ENCODE measurements at places on chromosomes 16 and 17.

- DNase-seq, result no peak
These were observed 1.5 kb upstream of the ZNF764 start for GRCh38 chr16:30559690-30560089.

DNA sequence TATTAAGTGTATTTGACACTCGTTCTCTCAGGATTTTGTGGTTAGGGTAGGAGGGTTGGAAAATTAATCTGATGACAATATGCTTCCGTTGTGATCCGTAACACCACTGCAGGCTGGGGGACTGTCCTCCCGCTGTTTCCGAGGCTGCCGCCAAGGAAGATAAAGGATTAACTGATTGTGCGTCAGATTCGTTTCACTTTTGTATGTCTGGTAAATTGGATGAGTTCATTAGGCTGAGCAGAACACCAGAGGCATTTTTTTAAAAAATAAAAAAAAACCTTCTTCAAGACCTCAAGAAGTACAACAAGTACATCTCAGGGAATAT, 486.7 kb upstream of the SALL1 start:
- DNase-seq, result no peak

DNA sequence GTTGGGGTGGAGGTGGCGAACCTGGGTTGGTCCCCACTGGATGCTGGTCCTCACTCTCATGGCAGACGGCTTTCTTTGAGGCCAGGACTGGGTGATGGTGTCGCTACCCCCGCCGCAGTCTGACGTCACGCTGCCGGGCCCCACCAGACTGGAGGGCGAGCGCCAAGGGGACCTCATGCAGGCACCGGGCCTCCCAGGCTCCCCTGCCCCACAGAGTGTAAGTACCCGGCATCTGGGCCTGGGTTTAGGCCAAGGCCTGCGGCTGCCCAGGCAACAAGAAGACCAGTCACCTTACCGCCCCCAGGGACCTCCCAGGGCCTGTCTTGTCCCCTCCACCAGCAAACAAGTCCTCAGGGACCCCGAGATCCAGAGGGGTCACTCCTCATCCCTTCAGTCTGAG, 17.7 kb downstream of the FOXN1 start:
- DNase-seq, result no peak

- DNase-seq, result no peak
These were observed 25.1 kb upstream of the TMC7 start for GRCh38 chr16:18958621-18959029.

DNA sequence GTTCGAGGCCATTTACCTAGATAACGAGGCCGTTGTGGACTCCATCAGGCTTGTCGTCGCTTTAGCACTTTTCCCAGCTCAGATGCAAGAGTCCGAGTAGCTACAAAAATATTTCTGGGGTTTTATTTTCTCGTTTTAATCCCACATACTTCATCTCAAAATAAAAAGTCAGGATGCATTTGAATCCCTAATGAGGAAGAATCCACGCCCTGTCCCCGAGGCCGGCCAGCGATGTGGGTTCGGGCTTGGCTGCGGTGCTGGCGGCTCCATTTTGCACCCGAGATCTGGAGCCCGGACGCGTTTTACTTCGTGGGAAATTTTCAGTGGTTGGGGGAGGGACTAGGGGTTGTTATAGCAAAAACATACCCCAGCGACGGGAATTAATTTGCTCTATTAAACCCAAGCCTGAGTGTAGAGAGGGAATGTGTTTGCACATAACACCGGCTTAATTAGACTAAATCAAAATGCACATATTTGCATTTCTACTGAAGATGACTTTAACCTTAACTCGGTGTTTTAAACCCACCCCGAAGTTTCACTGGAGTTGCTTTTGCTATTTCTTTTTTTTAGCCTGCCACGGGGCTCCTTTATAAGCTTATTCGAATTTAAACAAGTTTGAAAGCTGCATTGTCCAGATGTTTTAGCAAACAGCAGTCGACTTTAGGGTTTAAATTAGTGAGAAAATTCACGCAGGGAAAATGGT, 4.8 kb downstream of the IRX5 start:
- DNase-seq, result no peak

GRCh38 chr17:13775450-13775849, 173.7 kb upstream of the HS3ST3A1 start:
- DNase-seq, result no peak

- no peak for DNase-seq
These were observed at the start of gene HS3ST4 for GRCh38 chr16:25691519-25692091. Gene HS3ST4 (plus strand): TSS chr16:25691959.

DNA sequence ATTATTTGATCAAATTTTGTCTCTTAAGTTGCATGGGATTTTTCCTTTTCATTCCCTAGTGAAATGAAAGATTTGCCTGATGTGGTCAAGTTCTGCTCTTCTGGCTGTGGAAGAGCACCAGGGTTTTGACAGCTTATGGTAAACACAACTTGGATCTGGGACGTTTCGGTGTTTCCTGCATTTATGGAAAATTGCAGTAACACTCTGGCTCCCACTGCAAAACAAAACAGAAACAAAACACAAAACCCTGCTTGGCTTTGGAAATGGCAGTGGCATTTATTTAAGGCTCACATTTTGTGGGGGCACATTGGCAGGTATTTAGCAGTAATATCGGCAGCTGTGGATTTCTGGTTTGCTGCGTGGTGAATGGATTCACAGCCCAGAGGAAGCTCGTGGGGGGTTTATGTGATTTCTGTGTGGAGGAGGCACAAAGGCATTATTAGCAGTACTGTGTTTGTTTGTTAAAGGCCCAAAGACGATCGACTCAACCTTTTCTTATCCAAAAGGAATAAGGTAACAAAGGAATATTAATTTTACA, 377.8 kb downstream of the SNX29 start:
- no peak for DNase-seq

DNA sequence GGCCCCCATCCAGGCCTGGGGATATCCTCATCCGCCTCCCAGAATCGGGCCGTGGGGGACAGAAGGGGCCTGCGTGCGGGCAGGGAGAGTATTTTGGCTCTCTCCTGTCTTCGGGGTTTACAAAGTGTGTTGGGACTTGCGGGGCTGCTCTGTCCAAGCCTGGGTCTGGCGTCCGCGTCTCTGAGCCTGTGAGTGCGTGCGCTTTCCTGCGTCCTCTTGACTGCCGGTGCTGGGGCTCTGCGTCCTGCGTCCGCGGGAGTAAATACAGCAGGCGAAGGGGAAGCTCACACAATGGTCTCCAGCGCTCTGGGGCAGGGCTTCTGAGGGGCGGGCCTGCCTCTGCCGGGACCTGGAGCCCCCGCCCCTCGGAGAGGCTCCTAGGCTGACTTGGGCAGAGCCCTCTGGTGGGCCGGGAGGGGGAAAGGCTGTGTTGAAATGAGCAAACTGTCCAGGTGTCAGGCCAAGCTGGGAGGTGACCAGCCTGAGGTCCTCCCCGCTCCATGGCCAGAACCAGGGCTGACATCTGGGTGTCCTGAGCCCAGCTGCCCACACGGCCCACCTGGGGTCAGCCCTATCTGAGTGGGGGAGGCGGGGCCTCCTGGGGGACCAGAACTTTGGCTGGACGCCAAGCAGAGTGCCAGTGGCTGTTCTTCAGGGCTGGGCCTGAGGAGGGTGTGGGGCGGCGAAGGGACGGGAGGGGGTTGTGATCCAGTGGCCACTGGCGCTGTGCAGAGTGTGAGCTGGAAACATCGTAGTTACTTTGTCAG, 233.6 kb downstream of the SEC14L1 start:
- no peak for DNase-seq

- no peak for DNase-seq
These were observed 81.8 kb upstream of the CCL2 start for GRCh38 chr17:34173241-34173640.

- no peak for DNase-seq
These were observed 139.5 kb downstream of the CMIP start for GRCh38 chr16:81583893-81584631.

GRCh38 chr16:52773026-52773425, 226.1 kb upstream of the TOX3 start:
- no peak for DNase-seq

- DNase-seq, result no peak
These were observed 117.5 kb downstream of the NOG start for GRCh38 chr17:56710986-56711385.

GRCh38 chr17:49191409-49191916, 18.9 kb downstream of the GNGT2 start:
- no peak for DNase-seq

DNA sequence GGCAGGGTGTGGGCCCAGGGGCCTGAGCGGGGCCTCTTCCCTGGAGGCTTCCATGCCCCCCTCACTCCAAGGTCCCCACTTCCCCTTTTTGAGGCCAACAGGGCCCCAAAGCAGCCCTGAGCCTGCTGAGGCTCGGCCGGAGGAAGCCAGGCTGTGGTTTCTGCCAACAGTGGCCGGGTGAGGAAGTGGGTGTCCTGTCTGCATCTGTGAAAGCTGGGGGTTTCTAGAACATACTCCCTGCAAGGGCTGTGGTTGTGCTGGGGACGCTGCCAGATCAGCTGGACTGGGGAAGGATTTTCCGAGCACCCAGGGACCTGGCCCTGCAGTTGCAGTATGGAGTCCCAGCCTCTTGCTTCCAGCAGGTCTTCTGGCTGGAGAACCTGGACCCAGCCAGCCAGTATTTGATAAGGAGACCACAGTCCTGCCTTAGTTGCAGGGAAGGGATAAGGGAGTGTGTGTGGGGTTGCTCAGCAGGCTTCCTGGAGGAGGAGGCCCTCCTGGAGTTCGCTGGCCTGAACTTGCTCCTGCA, 15.7 kb downstream of the ADCY7 start:
- DNase-seq, result no peak

DNA sequence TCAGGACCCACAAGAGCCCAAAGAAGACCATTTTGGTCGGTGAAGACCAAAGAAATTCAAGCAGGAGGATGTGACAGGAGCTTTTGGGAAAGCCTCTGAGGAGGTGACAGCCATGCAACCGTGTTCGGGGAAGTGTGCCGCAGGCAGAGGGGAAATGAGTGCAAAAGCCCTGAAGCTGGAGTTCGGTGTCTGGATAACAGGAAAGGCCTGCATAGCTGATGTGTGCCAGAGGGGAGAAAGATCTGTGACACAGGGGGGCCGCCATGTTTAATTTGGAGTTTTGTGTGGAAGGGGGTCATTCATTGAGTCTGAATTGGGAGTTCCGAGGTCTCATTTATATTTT, 870 bp upstream of the ZC3H7A start:
- DNase-seq, result no peak

DNA sequence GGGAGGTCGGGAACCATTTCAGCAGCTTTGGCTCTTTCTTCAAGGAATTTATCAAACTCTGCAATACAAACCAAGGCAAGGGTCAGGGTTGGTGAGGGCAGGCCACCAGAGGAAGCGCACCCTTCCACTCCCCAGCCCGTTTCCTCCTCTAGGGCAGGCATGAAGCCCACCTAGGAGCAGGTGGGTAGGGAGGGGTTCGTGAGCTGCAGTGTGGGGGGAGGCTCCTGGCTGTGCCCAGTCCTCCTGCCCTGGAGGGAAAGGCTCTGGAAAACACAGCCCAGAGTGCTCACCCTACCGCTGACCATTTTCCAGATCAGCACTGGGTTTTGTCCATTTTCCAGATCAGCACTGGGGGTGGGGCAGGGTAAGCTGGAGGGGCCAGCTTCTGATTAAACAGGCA, 10.9 kb upstream of the SREBF1 start:
- DNase-seq, result no peak

DNA sequence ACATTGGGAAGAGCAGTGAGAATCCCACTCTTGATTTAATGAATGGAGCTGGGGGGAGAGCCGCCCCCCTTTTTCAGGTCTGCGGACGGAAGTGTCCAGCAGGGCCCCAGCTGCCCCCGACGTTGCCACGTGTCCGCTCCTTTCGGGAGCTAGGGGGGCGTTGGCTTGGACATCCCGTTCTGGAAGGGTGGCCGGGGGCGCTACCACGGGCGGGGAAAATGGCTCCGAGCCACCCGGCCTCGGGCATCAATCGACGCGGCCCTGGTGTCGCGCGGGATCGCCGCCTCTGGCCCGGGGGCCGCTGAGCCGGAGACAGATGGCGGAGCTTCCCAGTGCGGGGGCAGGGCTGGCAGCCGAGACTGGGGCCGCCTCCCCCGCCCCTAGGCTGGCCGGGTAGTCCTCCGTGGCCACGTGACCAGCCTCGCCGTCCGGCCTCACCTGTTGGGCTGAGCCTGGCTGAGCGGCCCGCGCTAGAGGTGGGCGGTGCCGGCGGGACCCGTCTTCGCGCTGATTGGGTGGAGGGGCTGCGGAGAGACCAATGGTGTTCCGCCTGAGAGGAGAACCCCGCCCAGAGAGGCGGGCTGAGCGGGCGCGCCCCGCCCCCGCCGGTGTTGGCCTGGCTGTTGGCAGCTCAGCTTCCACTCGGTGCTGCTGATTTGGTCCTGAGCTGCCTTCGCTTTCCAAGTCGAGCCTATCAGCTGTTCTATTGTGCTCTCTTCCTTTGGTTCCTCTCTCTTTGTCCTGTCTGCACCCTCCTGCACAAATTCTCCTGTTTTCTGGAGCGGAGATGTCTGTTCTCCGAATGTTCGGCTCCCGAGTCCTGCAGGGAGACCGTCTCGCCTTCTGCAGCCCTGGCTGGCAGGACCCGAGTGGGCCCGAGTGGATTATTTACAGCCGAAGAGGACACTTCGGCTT, 8.3 kb downstream of the HS3ST3B1 start:
- peak; percentile 93 for DNase-seq

DNA sequence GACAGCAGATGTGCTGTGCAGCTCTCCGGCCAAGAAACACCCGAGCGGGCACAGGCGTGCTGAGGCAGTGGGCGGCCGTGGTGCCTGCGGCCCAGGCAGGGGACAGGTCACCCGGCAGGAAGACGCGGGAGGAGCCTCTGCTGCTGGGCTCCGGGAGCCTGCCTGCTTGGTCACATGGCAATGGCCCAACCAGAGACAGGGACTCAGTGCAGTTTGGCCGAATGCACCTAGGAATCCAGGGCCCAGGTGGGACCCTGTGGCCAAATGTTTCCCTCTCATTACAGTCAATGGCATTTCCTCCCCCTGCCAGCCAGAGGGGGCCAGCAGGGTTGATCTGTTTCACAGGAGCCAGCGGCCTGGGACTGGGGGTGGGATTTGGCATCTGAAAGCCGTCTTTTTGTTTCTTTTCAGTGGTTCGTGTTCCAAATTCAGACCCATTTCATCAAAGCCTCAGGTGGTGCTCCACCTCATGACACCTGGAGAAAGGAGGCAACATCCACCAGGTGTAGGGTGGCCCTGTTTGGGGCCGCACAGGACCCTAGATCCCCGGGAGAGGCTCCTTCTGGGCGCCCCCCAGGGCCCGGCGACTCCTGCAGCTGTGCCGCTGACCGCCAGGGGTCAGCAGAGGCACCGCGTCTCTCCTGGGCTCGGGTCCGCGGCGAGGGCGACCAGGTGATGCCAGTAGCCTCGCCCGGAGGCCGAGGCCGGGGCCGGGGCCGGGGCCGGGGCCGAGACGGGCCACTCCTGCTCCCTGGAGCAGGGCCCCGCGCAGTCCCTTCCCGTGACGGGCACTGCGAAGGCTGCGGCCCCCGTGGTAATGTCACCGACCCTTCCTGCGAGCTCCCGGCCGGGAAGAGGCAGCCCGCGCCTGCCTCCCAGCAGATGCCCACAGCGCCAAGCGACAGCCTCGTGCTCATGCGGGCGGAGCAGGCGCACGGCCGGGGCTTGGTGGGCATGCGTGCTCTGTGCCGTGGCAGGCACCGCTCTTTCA, 118.5 kb downstream of the C16orf78 start:
- DNase-seq, result no peak

- DNase-seq, result no peak
These were observed 4.4 kb downstream of the DLG4 start for GRCh38 chr17:7215136-7215638.

- DNase-seq, result no peak
These were observed 103.4 kb downstream of the ZNF778 start for GRCh38 chr16:89320782-89321501.

Measured in vagina (tissue), 2 donors.